ENCODE measurements at places on chromosomes 7 and 10. TPM values are rescaled to one million over a fixed set of nuclear protein-coding genes. Genes with fewer than 3 reads are reported as not detected.

Gene INTS1
- 173 TPM for total RNA-seq

Gene HYAL4
- total RNA-seq, result not detected

Gene VWA2
- 0.77 TPM for total RNA-seq

Gene ATP6V1F
- 151 TPM for total RNA-seq

Gene NEUROG3
- not detected for total RNA-seq

DNA sequence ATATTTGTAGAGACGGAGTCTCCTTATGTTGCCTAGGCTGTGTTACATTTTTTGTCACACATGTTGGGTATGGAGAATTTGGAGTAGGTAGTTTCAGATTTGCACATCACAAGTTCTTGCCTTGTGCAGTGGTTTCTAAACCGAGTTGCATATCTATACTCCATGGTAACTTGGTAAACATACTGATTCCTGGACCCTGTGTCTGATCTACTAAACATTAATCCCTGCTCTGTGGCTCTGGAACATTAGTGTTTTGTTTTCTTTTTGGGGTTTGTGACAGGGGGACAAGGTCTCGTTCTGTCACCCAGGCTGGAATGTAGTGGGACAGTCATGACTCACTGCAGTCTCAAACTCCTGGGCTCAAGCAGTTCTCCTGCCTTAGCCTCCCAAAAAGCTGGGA lies 24.7 kb downstream of the AUTS2 start:
- no peaks in the 10 kb centered on the region for H3K27me3 ChIP-seq
- H3K4me1 ChIP-seq, result no peaks in the 10 kb centered on the region
- no peak overlapping the region for H3K27ac ChIP-seq
- H3K36me3 ChIP-seq, result no peaks in the 10 kb centered on the region

DNA sequence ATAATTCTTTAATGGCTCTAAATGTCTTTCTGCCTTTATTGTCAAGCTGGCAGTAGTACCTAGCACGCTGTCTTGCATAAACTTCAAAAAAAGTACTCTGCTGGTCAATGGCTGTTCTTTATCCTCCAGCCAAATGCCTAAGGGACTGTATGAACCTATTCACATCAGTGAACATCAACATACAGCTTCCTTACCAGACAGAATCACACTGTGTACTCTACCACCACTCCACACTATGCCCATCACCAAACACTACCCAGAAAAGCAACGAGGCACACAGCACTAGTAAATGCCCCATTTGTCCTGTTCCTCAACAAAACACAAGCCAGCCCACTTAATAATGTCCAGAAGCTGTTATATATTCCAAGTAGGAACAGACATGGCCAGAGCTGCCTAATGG lies 127.5 kb downstream of the SGMS1 start:
- no peak overlapping the region for H3K27ac ChIP-seq
- H3K36me3 ChIP-seq, result no peaks in the 10 kb centered on the region
- no peaks in the 10 kb centered on the region for H3K27me3 ChIP-seq
- no peak overlapping the region for H3K4me3 ChIP-seq

DNA sequence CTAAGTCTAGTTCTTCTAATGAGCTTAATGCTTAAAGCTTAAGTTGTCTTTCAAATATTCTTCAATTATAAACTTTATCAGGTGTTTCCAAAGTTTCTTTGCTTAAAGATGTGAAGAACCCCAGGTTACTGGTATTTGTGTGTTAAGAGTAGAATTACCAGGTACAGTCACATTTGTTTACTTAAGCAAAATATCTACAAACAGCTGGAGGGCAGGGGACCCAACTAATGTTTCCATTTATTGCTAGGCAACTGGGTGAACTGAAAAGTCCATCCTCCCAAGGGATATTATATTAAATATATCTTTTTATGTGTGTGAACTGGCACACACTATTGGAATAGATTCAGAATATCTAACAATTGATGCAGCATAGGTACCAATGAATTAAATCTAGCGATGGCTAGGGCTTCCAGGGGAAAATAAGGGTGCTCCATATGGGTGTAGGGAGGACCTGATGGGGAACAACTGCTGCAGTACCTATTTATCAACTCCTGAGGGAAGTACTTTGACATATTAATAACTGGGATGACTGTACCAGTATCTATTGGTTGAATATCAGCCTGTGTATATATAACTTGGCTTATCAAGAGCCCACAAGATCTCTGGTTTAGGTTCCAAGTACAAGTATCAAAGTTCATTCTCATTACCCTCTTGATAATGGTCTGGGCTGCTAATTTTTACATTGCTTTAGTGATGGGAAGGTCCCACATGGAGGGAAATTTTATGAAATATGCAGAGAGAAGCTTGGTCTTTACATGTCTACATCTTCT lies 10.3 kb upstream of the AGR3 start:
- H3K4me1 ChIP-seq, result peaks cover 18% of the 10 kb centered on the region

- no peaks in the 10 kb centered on the region for H3K4me1 ChIP-seq
- no peak for DNase-seq
- H3K27ac ChIP-seq, result no peak overlapping the region
- H3K36me3 ChIP-seq, result no peaks in the 10 kb centered on the region
Measured at GRCh38 chr10:131683281-131683861, 217.4 kb upstream of the PPP2R2D start.

GRCh38 chr10:97854743-97855142 lies 5.1 kb downstream of the GOLGA7B start:
- no peaks in the 10 kb centered on the region for H3K36me3 ChIP-seq
- H3K4me1 ChIP-seq, result no peaks in the 10 kb centered on the region
- no peak for DNase-seq
- no peak overlapping the region for H3K27ac ChIP-seq
- H3K27me3 ChIP-seq, result peaks cover 15% of the 10 kb centered on the region

GRCh38 chr10:43209074-43209455 lies 57.8 kb downstream of the RASGEF1A start:
- H3K27ac ChIP-seq, result no peak overlapping the region
- H3K4me1 ChIP-seq, result peaks cover 23% of the 10 kb centered on the region
- H3K4me3 ChIP-seq, result no peak overlapping the region
- DNase-seq, result no peak
- H3K27me3 ChIP-seq, result no peaks in the 10 kb centered on the region

DNA sequence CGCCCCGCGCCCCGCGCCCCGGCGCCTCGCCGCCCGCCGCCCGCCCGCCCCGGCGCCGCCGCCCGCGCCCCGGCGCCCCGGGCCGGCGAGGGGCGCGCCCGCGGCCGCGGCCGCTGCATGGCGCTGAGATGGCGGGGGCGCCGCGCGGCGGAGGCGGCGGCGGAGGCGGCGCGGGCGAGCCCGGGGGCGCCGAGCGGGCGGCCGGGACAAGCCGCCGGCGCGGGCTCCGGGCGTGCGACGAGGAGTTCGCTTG lies 174 bp downstream of the ADCY1 start:
- H3K27me3 ChIP-seq, result peaks cover 45% of the 10 kb centered on the region
- peaks cover 4% of the 10 kb centered on the region for H3K4me1 ChIP-seq
- H3K36me3 ChIP-seq, result no peaks in the 10 kb centered on the region
- no peak overlapping the region for H3K4me3 ChIP-seq
- no peak for DNase-seq
- no peak overlapping the region for H3K27ac ChIP-seq

DNA sequence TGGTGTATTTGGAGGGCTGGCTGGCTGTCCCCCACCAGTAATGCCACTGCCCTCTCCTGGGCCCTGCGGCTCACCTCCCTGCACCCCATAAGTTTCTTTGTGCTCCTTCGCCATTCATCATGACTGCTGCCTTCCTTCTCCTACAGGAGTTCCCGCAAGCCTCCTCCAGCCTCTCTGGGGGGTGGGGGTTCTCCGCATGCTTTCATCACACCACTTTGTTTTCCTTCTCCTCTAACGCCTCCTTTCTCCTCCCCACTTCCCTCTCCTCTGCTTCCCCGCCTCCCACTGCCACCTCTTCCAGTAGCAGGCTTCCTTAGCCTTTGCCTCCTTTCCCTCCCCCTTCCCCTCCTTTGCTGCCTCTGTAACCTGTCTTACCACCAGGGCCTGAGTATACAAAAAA lies 58.1 kb downstream of the PAX2 start:
- DNase-seq, result no peak
- H3K4me3 ChIP-seq, result no peak overlapping the region
- no peak overlapping the region for H3K27ac ChIP-seq
- no peaks in the 10 kb centered on the region for H3K36me3 ChIP-seq
- H3K4me1 ChIP-seq, result no peaks in the 10 kb centered on the region

DNA sequence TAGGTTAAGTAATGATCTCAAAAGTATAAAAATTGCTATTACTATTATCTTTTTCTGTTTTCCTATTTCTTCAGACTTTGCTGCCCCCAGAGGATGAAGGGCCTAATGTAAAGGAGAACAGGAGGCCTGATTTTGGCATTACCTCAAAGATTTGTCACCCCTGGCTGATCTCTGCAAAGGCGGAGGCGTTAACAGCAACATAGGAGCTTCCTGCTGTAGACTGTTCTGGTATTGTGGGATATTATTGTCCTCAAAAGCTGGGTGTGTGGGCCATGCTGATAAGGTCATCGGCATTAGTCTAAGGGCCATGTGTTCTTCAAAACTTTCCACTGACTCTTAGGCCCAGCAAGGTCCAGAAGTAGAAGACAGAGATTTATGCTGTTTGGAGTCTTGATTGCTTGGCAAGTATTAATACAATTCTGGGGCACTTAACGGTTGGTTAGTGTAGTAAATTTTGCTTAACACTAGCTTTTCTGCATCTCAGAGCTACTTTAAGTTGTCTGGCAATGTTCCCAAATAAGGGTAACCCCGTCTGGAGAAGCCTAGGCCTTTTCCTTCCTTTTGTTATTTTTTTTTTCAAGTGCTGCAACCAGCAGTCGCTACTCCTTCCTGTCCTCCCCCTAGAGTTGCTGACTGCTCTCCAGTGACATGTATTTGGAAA lies 14.0 kb upstream of the ENTPD1 start:
- H3K27me3 ChIP-seq, result no peaks in the 10 kb centered on the region
- H3K36me3 ChIP-seq, result no peaks in the 10 kb centered on the region
- no peaks in the 10 kb centered on the region for H3K4me1 ChIP-seq

GRCh38 chr7:129958643-129959470 lies 6.1 kb upstream of the UBE2H start:
- peaks cover 6% of the 10 kb centered on the region for H3K4me1 ChIP-seq
- no peaks in the 10 kb centered on the region for H3K36me3 ChIP-seq
- no peak overlapping the region for H3K4me3 ChIP-seq
- no peaks in the 10 kb centered on the region for H3K27me3 ChIP-seq

DNA sequence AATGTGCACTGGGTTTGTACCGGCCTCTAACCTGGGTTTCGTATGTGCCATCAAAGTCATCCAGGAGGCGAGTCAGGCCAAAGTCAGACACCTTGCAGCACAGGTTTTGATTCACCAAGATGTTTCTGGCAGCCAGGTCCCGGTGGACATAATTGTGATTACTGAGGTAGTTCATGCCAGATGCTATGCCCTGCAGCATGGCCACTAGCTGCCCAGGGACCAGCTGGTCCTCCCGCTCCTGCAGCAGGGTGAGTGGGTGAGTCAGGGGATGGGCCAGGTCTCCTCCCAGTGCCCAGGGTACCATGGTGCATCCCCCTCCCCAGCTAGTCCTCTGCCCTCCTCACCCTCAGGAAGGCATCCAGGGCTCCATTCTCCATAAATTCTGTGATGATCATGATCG lies 13.6 kb downstream of the ZYX start:
- no peaks in the 10 kb centered on the region for H3K27me3 ChIP-seq
- no peak overlapping the region for H3K4me3 ChIP-seq
- no peaks in the 10 kb centered on the region for H3K4me1 ChIP-seq

DNA sequence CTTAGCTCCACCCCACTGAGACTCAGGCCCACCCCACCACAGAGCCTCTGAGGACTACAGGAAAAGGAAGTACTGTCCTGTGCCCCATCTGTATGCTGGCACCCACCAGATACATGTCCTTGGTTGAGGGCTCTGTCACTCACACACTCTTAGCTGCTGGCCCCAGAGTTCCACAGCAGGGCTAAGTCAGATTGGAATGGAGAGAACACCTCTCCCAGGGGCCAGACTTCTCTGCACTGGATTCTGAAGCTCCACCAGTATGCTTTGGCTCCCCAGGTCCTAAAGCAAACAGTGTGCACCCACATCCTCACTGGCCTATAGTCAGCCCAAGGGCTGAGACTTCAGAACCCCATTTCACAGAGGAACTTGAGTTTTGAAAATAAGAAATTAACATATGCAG lies 103.2 kb upstream of the PPP2R2D start:
- H3K4me1 ChIP-seq, result no peaks in the 10 kb centered on the region
- DNase-seq, result no peak
- H3K27ac ChIP-seq, result no peak overlapping the region
- no peak overlapping the region for H3K4me3 ChIP-seq
- no peaks in the 10 kb centered on the region for H3K36me3 ChIP-seq

GRCh38 chr10:50439806-50440205 lies 183.9 kb downstream of the SGMS1 start:
- H3K27me3 ChIP-seq, result no peaks in the 10 kb centered on the region
- no peak overlapping the region for H3K27ac ChIP-seq
- no peaks in the 10 kb centered on the region for H3K36me3 ChIP-seq

Measured in Panc1 (cell line).